ENCODE measurements at places on chromosomes 7 and 10. TPM values are rescaled to one million over a fixed set of nuclear protein-coding genes. Genes with fewer than 3 reads are reported as not detected.

GRCh38 chr10:83769281-83769820 lies 370.0 kb upstream of the GHITM start:
- no peak overlapping the region for H3K27ac ChIP-seq
- no peak overlapping the region for H3K4me3 ChIP-seq
- H3K4me1 ChIP-seq = no peaks in the 10 kb centered on the region
- DNase-seq = no peak
- H3K36me3 ChIP-seq = no peaks in the 10 kb centered on the region
- H3K27me3 ChIP-seq = no peaks in the 10 kb centered on the region

- H3K4me1 ChIP-seq = peaks cover 13% of the 10 kb centered on the region
- no peak for DNase-seq
- H3K27ac ChIP-seq = no peak overlapping the region
- no peak overlapping the region for H3K4me3 ChIP-seq
These were observed 61.6 kb downstream of the CCDC71L start for GRCh38 chr7:106599343-106599698.

- DNase-seq = no peak
- no peak overlapping the region for H3K4me3 ChIP-seq
- no peak overlapping the region for H3K27ac ChIP-seq
- H3K4me1 ChIP-seq = no peaks in the 10 kb centered on the region
These were observed 115.8 kb downstream of the MAGI2 start for GRCh38 chr7:79337717-79338116.

DNA sequence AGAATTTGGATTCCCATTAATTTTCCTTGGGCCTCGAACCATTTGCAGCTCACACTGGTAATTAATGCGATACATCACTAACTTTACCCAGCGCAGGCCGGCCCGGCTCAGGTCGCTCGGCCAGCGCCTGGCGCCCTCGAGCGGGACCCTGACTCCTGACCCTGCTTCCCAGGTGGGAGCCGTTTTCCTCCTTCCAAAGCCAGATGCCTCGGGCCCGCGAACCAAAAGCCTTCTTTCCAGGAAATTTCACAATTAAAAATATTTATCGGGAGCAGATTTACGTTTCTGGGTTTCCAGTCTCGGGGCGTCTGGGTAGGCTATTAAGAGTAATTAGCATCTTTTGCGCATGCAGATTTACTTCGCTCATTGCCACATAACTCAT lies 12.2 kb downstream of the LBX1 start:
- no peak overlapping the region for H3K4me3 ChIP-seq
- H3K4me1 ChIP-seq = peaks cover 36% of the 10 kb centered on the region
- H3K36me3 ChIP-seq = no peaks in the 10 kb centered on the region
- no peak for DNase-seq

DNA sequence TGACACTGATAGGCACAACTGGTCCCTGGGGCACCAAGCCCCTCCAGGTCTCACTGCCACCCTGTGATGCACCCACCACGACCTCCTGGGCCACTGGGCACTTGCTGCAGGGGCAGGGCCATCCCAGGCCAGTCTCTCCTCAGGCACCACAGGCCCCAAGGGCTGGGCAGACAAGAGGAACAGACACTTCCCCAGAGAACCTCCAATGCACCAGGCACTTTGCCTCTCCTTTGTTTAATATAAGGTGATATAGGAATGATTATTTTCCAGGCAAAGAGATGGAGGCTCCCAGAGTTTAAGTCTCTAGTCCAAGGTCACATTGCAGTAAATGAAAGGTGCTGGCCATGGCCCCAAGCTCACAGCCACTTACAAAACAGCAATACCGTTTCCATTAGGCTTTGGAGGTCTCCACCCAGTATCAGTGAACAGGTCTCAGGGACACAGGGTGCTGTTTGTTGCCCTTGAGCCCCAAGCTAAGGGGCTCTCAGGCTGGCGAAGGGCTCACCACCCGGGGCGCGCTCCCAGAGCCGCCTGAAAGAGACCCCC lies 4.5 kb downstream of the DEPP1 start:
- peak overlapping the region; percentile 63 for H3K4me3 ChIP-seq
- H3K36me3 ChIP-seq = no peaks in the 10 kb centered on the region
- DNase-seq = no peak
- H3K27me3 ChIP-seq = no peaks in the 10 kb centered on the region
- H3K4me1 ChIP-seq = peaks cover 20% of the 10 kb centered on the region
- H3K27ac ChIP-seq = peak overlapping the region; percentile 64

- no peaks in the 10 kb centered on the region for H3K27me3 ChIP-seq
- DNase-seq = no peak
- no peak overlapping the region for H3K27ac ChIP-seq
- no peaks in the 10 kb centered on the region for H3K4me1 ChIP-seq
These were observed 371.9 kb downstream of the LRRTM3 start for GRCh38 chr10:67297637-67298181.

DNA sequence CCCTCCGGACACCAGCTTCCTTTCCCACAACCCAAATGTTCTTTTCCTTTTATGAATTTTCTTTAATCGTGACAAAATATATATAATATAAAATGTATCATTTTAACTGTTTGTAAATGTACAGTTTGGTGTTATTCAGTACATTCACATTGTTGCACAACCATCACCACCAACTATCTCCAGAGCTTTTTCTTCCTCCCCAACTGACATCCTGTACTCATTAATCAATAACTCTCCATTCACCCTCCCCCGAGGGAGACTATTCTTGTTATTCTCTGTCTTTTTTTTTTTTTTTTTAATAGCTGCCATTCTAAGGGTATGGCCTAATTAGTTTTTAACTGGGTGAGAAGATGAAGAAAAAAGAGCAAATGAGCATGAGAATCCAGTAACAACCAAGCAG lies 30.6 kb upstream of the ITGB1 start:
- no peak for DNase-seq
- H3K4me1 ChIP-seq = peaks cover 5% of the 10 kb centered on the region
- H3K27me3 ChIP-seq = no peaks in the 10 kb centered on the region
- H3K36me3 ChIP-seq = no peaks in the 10 kb centered on the region

- no peak overlapping the region for H3K4me3 ChIP-seq
- no peak overlapping the region for H3K27ac ChIP-seq
- no peaks in the 10 kb centered on the region for H3K27me3 ChIP-seq
- H3K36me3 ChIP-seq = no peaks in the 10 kb centered on the region
These were observed 188.8 kb upstream of the TCF7L2 start for GRCh38 chr10:112761256-112761655.

- H3K27me3 ChIP-seq = peaks cover 6% of the 10 kb centered on the region
- H3K4me1 ChIP-seq = peaks cover 2% of the 10 kb centered on the region
- no peaks in the 10 kb centered on the region for H3K36me3 ChIP-seq
- no peak overlapping the region for H3K27ac ChIP-seq
These were observed 90.9 kb upstream of the CHST15 start for GRCh38 chr10:124184208-124184830.

GRCh38 chr10:2798336-2799022 lies 268.9 kb upstream of the PFKP start:
- H3K36me3 ChIP-seq = no peaks in the 10 kb centered on the region
- H3K4me3 ChIP-seq = no peak overlapping the region
- no peak for DNase-seq
- peaks cover 6% of the 10 kb centered on the region for H3K27me3 ChIP-seq
- no peak overlapping the region for H3K27ac ChIP-seq

DNA sequence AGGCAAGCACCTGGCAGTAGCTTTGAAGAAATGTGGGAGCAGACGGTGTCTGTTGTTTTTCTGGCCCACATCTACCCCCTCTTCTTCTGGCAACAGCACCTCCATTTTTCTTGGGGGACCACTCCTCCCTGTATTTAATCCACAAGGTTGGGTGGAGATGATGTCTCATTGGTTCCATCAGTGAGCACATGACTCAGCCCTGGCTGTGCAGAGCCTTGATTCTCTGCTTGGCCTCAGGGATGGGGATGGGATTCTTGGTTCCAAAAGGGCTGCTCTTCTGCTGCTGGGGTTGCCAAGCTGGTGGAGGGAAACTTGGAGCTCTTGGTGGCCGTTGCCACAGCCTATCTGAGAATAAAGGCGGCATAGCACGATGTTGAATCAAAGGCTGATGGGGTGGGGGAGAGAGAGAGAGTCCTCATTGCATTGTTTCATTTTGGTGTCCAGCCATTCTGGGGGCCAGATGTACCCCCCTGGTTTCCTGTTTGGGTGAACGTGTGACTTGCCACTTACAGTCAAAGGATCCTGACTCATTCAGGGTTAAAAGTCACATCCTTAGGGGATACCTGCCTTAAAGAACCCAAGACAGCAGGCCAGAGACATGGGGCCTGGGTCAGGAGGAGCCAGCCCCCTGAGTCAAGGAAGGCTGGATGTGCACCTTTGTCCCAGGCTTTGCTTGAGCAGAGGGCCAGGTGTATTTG lies 25.9 kb downstream of the GRK5 start:
- no peak for DNase-seq
- H3K27ac ChIP-seq = peak overlapping the region; percentile 13
- H3K4me1 ChIP-seq = peaks cover 38% of the 10 kb centered on the region
- H3K4me3 ChIP-seq = no peak overlapping the region
- H3K36me3 ChIP-seq = peaks cover 27% of the 10 kb centered on the region
- no peaks in the 10 kb centered on the region for H3K27me3 ChIP-seq

OR2A42 gene
- not detected for total RNA-seq

SAMD9 gene
- total RNA-seq = 94.9 TPM

HMX2 gene
- not detected for total RNA-seq

LRRC61 gene
- total RNA-seq = 23.1 TPM

MYOZ1 gene
- not detected for total RNA-seq
